Activated gamma-delta T cell treated with anti-CD3 and anti-CD28 coated beads, Interleukin-2, amount 50 U/mL, for 16 hours (primary cell): ENCODE measurements at places on chromosomes 6 and 20.

DNA sequence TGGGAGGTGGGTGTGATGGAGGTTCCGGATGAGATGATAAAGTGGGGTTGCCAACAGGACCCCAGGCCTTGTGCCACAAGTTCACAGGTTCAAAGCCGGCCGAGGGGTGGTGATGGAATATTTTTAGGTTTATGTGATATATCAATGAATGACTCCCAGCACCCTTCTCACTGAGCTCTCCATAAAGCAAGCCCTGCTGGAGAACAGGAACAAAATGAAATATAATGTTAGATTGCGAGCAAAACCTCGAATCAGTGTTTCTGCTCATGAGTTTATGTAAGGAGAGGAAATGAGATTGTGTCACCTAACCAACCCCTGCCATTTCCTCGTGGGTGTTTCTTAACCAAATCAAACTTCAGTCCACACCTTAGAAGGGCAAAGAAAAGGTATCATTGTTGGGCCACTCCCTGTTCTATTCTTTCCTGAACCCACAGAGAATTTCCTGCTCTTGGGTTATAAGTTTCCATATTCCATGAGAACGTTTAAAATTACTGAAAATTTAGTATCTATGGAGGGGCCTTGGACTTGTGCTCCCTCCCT lies 192.2 kb upstream of the EXOC2 start:
- DNase-seq: no peak

DNA sequence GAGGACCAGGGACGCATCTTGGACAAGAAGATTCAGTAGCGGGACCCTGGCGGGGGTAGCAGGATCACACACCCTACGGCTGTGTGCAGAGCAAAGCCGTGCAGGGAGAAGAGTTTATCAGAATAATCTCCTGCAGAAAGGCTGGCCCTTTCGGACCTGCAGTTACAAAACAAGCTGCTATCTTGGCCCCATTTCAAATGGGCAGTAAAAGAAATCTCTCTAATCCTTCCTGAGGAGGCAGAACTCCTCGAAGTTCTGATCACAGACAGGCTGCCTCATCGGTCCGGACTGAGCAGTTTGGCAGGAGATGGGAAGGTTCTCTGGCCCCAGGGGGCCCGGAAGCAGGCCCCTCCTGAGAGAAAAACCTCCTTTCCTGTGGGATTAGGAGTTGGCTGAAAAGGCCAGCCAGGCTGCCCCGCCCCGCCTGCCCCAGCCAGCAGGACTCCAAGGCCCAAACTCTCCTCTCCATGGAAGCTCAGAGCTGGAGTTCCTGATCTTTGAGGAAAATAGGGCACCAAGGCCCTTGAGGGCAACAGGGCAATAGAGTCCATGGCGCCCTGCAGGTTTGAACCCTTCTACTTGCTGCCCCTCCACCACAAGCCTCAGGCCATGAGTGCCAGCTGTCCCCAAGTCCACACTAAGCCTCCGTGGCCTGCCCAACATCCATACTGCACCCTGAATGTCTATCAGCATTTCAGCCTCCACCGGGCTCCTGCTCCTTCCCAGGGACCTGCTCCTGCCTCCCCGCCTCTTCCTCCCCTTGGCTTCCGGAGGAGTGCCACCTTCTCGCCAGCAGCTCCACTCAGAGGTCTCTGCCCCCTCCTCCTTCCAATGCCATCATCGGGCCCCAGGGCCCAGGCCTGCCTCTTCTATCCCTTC lies 141.3 kb downstream of the PREX1 start:
- DNase-seq: no peak

- DNase-seq: no peak
Observed at GRCh38 chr20:21981597-21982344, 276.3 kb downstream of the PAX1 start.

DNA sequence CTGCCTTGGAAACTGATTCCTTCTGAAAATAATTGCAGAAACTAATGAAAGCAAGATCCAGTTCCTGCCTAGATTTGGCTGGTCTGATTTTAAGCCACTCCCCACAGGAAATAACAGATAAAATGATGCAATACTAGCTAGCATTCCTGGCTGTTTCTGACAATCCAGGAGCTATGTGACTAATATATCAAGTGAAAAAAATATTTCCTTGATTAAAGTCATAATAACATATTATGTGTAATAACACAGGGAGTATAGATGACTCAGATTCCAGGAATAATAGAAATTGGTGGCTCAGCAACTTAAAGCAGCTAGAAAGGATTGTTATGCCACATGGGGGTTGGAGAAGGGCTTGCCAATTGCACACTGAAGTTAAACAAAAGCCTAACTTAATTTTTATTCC lies 182.7 kb upstream of the SALL4 start:
- no peak for DNase-seq

DNA sequence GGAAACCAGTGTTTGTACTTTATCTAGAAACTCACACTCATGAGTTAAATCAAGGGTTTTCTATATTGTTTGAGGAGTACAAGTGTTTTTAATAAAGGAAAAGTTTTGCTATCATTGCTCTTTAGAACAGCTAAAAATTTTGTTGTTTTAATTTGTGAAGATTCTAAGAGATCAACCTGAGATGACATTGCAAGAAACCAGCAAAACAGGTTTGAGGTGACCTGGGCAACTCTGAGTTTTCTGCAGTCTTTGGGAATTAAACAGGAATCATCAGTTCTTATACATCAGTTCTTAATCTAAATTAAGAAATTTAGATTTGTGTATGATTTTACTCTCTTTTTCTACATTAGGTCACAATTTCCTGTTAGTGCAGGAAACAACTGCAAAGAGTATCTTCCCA lies 114.5 kb downstream of the JAG1 start:
- DNase-seq: no peak

DNA sequence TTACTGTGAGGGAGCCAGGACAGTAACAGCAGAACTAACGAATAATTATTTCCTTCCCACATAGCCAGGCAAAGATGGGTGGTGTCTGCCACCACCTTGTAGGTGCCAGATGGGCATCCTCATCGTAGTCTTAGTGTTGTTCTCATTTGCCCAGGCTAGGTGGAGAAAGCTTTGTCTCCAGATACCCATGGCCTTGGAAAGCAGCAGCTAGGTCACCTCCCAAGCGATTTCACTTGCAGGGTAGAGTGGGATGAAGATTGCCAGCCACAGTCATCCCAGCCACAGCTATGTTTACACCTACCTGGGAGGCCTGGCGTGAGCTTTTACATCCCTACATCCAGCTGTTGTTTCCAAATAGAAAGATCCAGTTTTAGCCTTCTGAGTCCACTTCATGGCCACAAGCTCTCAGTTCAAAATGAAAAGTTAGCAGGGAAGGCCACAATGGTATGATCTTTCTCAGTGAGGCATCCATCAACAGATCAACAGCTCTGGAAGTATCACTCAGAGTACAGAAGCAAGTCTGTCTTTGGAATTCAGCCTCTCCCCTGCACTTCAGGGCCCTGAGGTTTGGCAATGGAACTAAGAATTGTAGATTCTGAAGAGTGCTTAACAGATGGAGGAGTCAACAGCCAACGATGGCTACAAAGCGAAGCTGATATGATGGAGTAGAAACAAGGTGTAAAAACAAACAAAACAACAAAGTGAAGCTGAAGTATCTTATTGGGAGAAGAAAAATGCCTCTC lies 11.0 kb upstream of the SNRPC start:
- no peak for DNase-seq

DNA sequence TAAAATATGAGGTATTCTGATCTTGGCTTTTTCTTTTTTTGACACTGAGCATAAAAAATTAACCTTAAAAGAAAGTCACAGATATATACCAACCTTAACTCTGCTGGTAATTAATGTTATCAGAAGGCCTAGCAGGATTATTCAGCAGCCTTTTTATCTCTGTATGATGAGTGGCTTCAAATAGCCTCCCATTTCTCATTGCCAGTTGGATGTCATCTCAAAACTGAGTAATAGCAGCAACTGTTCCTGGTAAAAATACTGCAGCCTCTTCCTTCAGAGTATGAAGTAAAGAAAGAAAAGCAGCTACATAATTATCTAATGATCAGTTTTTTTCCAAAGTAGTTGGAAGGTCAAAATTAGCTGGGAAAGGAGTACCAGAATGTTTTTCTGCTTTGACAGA lies 24.9 kb upstream of the HDGFL1 start:
- no peak for DNase-seq

DNA sequence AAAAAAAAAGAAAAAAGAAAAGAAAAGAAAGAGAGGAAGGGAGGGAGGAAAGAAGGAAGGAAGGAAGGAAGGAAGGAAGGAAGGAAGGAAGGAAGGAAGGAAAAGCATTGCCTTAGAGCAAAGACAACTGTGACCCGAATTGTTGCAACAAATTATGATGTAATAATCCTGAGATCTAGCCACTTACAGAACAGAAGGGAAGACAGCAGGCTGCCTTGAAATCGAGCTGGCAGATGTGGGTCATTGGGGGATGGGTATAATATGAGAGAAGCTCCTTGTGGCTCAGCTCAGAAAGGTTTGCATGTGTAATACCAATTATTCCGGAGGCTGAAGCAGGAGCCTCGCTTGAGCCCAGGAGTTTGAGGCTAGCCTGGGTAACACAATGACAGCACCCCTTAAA lies 208.1 kb upstream of the PROKR2 start:
- DNase-seq: no peak

DNA sequence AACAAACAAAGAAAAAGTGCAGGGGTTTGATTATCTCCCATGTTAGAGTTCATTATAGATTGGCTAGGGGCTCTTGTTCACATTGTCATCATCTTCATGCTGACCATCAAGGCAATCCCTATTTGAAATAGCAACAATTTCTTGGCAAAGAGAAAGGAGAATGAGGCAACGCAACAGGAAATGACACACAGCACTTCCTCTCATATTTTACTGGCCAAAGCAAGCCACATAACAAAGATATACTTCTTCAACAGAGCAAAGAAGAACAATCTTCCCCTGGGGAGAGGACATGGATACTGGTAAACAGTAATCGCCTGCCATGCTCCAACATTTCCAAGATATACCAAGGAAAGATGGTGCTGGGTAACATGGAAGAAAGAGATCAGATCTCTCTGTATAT lies 29.8 kb downstream of the EPM2A start:
- DNase-seq: no peak

DNA sequence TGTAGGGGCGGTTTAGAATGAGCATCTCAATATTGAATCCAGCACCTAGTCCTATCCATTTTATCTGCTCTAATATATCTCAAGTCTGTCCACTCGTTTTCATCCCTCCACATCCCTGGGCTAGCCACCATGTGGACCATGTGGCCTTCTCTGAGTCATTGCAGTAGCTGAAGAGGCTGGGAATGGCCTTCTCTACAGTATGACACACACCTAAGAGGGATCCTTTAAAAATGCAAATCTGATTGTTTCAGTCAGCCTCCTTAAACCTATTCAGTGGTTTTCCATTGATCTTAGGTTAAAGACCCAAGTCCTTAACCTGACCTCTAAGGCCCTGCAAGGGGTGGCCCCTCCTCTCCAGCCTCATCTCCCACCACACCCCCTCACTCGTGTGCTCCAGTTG lies 9.4 kb downstream of the RING1 start:
- DNase-seq: no peak

GRCh38 chr6:157531169-157531985 lies 150.4 kb downstream of the ZDHHC14 start:
- DNase-seq: no peak

GRCh38 chr6:87767478-87767877 lies 65.4 kb upstream of the AKIRIN2 start:
- DNase-seq: no peak

GRCh38 chr20:63239431-63239830 lies 3.7 kb downstream of the BIRC7 start:
- DNase-seq: no peak

GRCh38 chr6:33123732-33124524 lies 48.1 kb downstream of the HLA-DPB1 start:
- no peak for DNase-seq

GRCh38 chr20:19370076-19371075 lies 157.9 kb downstream of the SLC24A3 start:
- DNase-seq: no peak

DNA sequence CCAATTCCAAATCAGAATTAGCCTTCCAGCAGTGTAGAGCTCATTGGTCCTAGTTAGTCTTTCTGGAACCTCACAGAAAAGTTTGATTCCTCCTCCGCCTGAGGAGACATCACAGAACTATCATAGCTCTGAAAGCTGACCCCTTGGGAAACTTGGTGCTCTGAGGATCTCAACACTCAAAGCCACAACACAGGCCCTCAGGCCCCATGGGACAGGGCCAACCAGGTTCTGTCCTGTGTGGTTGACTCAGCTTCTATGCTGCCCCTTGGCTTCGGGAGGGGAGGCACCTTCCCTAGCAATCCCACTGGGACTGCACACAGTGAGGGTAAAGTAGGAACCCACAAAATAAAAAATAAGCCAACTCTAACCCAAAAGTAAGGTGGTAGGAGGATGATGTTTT lies 237.5 kb upstream of the ECI2 start:
- DNase-seq: no peak

DNA sequence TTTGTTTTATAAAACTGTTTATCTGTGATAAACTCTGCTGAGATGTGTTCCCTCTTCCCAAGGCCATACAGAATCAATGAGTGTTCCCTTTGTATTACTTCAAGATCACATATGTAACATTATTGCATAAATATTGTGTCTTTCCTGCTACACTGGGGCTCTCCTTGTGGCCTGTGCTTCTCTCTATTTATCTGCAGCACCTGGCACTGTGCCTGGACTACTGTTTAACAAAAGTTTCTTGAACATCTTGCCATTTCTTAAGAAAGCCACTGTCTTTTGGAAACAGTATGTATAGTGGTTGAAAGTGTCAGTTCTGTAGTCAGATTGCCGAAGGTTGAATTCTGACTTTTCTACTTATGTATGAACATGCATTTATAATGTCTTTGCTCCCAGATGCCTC lies 169.0 kb upstream of the SCGN start:
- DNase-seq: no peak

- DNase-seq: no peak
Observed at GRCh38 chr6:68307301-68307700, 327.8 kb upstream of the ADGRB3 start.

- DNase-seq: no peak
Observed at GRCh38 chr6:169473663-169474062, 220.0 kb upstream of the THBS2 start.

GRCh38 chr20:9507544-9508239 lies 6.7 kb upstream of the LAMP5 start:
- no peak for DNase-seq

DNA sequence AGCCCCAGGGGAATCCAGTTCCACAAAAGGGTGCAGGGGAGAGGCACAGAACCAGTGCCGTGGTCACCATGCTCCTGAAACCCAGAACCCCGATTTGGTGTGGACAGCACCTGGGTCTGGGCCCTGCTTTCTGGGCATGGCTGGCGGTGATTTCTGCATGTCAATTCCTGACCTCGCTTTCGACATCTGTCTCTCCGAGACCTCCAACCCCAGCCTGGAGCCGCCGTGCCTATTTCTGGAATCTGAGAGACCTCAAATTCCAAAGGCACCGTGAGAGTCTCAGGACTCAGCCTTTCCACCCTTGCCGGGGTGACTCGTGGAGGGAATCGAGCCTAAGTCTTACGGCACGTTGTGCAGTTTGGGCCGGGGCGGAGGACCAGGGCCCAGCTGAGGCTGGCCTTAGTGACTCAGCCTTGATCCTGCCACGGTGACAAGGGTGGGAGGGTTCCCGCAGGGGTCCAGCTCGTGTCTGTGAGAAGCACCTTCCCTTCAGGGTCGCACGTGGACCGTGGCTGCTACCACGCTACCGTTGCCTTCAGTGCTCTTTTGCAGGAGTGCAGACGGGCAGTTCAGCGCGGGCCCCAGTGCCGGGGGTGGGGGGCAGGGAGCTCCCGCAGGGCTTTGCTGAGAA lies 133.7 kb downstream of the PXDC1 start:
- no peak for DNase-seq
